ENCODE measurements at places on chromosomes 4 and X. TPM values are rescaled to one million over a fixed set of nuclear protein-coding genes. Genes with fewer than 3 reads are reported as not detected.

RAB41 gene
- total RNA-seq = 1.3 TPM

DNA sequence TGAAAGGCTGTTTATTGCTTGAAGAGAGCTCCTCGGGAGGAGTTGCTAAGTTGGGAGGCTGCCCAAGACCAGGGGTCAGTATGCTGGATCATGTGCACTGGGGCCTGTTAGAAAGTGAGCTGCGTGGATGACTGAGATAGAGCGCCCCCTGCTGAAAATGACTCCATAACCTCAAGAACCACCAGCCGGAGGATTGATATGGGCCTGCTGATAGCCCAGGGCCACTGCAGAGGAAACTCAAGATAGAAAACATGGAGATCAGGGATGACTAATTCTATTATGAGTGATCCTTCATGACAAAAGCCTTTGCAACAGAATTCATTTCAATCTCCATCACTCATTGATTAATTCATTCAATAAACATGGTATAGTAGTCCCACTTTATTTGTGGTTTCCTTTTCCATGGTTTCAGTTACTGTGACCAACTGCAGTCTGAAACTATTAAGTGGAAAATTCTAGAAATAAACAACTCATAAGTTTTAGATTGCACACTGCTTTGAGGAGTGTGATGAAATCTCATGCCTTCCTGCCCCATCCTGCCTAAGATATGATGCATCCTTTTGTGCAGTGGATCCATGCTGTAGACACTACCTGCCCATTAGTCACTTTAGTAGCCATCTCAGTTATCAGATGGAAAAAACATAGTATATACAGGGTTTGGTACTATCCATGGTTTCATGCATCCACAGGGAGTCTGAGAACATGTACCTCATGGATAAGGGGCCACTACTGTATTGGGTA lies 126.7 kb upstream of the MBNL3 start:
- no peaks in the 10 kb centered on the region for H3K27me3 ChIP-seq
- no peak overlapping the region for H3K27ac ChIP-seq
- no peak overlapping the region for H3K4me3 ChIP-seq
- H3K4me1 ChIP-seq = no peaks in the 10 kb centered on the region
- H3K36me3 ChIP-seq = no peaks in the 10 kb centered on the region
- DNase-seq = peak; percentile 4

DNA sequence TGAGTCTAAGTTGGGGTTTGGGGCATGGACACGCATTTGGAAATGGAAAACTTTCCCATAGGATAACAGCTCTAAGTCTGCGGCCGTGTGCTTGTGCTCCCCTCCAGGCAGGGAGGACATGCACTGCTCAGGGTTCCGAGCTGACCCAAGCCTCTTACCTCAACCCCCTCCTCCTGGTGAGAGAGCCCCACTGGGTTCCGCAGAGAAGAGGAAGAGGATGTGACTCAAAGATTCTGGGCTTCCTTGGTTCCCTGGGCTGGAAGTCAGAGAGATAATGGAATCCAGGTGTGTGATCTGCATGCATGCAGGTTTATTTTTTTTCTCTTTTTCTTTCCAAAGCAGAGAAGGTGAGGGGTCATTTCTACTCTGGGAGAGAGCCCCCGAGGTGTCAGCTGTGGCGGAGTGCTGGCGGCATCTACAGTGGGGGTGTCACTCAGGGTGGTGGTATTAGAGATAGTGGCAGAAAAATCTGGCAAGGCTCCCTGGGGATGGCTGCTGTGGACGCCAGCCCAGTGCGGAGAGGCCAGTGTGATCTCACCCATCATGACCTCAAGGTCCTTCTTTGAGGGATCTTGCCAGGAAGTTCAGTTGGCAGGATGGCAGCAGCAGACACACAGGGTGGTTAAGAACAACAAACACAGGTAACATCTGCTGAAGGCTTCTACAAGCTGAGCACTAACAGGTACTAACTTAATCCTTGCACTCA lies 168.7 kb upstream of the HAND2 start:
- H3K27ac ChIP-seq = no peak overlapping the region
- no peak for DNase-seq
- H3K27me3 ChIP-seq = no peaks in the 10 kb centered on the region

GRCh38 chr4:68074397-68074796 lies 55.3 kb downstream of the TMPRSS11F start:
- no peak overlapping the region for H3K4me3 ChIP-seq
- H3K36me3 ChIP-seq = no peaks in the 10 kb centered on the region
- no peak overlapping the region for H3K27ac ChIP-seq
- no peak for DNase-seq
- H3K4me1 ChIP-seq = no peaks in the 10 kb centered on the region
- H3K27me3 ChIP-seq = no peaks in the 10 kb centered on the region

- no peak overlapping the region for H3K4me3 ChIP-seq
- no peaks in the 10 kb centered on the region for H3K27me3 ChIP-seq
- no peak for DNase-seq
- no peaks in the 10 kb centered on the region for H3K4me1 ChIP-seq
- no peaks in the 10 kb centered on the region for H3K36me3 ChIP-seq
Observed at GRCh38 chrX:129145385-129145784, 377.9 kb downstream of the SMARCA1 start.

DNA sequence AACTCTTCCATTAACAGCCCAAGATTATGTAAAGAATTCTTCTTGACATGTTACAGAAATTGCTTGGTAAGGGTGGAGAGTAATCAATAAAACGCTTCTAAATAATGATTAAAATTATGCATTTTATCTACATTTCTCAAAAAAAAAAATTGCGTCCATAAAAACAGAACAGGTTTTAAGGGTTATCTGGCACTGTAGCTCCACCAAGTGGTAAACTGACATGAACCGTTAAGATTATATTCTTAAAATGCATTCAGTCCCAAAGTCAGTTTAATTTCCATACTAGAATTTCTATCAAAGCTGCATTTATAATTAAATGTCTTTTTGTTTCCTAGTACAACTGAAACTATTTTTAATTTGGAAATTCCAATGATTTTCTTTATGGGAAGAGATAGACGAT lies 214.0 kb upstream of the UGT8 start:
- no peaks in the 10 kb centered on the region for H3K4me1 ChIP-seq
- no peak overlapping the region for H3K4me3 ChIP-seq
- no peak for DNase-seq
- no peaks in the 10 kb centered on the region for H3K27me3 ChIP-seq
- no peak overlapping the region for H3K27ac ChIP-seq

GRCh38 chr4:163663454-163664225 lies 169.2 kb downstream of the TMA16 start:
- no peaks in the 10 kb centered on the region for H3K4me1 ChIP-seq
- no peak for DNase-seq
- H3K4me3 ChIP-seq = no peak overlapping the region

- no peak for DNase-seq
- no peak overlapping the region for H3K27ac ChIP-seq
- no peaks in the 10 kb centered on the region for H3K36me3 ChIP-seq
- no peaks in the 10 kb centered on the region for H3K4me1 ChIP-seq
- no peaks in the 10 kb centered on the region for H3K27me3 ChIP-seq
Observed at GRCh38 chrX:19718642-19719041, 168.8 kb downstream of the SH3KBP1 start.
